ENCODE measurements at places on chromosomes 3 and 15.

- peak; percentile 71 for DNase-seq
These were observed 894.3 kb downstream of the OTOL1 start for GRCh38 chr3:162390891-162391290.

- DNase-seq, result no peak
These were observed 249.8 kb downstream of the EDEM1 start for GRCh38 chr3:5437296-5437782.

DNA sequence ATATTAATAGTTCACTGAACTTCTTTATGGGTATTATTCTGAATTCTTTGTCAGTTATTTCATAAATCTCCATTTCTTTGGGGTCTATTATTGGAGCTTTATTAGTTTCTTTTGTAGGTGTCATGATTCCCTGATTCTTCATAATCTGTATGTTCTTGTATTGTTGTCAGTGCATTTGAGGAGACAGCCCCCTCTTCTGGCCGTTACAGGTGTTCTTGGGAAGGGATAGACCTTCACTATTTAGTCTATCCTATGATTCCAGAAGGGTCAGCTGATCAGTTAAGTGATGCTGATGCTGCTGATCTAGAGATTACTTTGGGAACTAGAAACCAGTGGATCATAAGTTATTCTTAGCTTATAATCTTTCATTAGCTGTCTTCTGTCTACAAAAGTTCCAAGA lies 34.9 kb downstream of the TMEM39A start:
- DNase-seq, result no peak

DNA sequence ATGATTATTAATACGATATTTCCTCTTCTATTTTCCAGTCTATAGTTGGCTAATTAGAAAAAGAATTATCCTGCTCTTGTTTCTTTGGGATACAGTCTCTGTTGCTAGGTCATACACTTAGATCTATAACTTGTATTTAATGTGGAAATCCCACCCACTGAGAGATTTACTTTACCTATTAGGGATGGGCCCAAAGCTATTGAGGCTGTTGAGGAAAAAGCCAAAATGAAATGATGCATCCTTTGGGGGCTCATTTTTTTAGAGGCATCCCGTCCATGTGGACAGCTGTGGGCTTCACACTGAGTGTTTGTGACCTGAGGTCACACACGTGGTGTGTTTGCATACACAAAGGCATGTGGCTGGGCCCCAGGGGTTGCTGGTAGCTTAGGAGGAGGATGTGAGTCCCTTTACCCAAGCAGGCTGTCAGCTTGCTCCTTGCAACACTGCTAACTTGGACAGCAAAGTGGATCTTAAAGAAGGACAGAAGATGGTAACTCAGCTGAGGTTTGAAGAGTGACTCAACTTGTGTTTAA lies 477.4 kb downstream of the AGBL1 start:
- DNase-seq, result no peak

- peak; percentile 85 for DNase-seq
These were observed 7.9 kb upstream of the BCL2A1 start for GRCh38 chr15:79978655-79979514.

GRCh38 chr3:37982331-37982730 lies 8.3 kb upstream of the VILL start:
- no peak for DNase-seq

- no peak for DNase-seq
These were observed 254.2 kb downstream of the NR1D2 start for GRCh38 chr3:24199300-24199699.

GRCh38 chr3:156483961-156484787 lies 70.7 kb downstream of the SSR3 start:
- DNase-seq, result peak; percentile 46

- no peak for DNase-seq
These were observed 67.2 kb upstream of the ATP2C1 start for GRCh38 chr3:130826516-130827182.

DNA sequence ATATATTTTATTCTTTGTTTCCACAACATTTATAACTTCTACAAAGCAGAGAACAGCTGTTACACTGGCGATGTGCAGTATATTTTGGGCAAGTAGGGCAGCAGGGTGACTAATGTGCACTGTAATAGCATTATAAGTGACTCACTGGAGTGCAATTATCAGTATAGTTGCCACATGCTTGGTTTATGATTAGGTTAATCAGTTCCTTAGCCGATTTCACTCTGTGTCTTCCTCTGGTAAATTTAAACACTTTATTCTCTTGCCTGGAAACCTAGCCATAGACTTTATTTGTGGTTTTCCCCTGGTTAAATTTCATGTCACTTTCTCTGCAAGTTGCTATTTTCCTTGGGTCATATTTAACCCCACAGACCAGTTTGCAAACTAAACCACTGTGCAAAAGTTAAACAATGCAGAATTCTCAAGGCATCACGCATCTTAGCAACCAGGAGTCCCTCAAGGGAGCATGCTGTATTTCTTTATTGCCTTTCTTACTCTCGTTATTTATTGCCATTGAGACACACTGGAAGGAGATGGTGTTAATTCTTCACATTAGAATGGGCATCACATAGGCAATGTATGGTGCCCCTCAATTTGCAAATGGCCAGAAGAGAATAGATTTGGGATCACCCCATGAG lies 690.2 kb upstream of the DPPA4 start:
- DNase-seq, result peak; percentile 76

DNA sequence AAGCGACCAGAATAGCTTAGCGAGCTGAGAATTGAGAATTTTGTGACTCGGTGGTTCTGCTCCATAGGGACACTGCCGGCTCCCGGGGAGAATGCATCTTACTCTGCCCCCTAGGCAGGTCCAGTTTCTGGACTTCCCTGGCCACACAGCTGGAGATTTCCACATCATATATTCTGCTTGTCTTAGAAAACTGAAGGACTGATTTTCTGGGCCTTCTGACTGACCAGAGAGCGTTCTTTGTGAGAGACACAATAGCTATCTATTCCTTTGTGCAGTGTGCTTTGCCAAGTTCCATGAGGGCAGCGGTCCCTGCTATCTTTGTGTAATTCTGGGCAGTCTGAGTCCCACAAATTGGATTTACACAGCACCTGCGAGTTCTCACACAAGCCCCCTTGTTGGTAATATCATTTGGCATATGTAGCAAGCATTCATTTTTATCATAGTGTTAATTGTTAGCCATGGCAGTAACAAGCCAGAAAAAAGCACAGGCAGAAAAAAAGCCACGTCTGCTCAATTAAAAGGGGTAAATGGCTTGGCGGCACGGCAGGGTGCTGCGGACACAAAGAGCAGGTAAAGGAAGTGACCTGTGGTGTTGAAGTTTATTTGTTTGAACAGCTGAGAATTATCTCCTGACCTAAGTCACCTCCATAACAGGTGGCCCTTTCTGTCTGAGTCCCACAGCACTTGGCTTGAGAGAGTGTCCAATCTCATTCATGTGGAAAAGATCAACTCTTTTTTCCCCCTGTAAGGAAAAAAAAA lies 688.7 kb downstream of the TUSC7 start:
- DNase-seq, result no peak

- peak; percentile 60 for DNase-seq
These were observed 215.0 kb upstream of the IGF1R start for GRCh38 chr15:98433346-98433745.

DNA sequence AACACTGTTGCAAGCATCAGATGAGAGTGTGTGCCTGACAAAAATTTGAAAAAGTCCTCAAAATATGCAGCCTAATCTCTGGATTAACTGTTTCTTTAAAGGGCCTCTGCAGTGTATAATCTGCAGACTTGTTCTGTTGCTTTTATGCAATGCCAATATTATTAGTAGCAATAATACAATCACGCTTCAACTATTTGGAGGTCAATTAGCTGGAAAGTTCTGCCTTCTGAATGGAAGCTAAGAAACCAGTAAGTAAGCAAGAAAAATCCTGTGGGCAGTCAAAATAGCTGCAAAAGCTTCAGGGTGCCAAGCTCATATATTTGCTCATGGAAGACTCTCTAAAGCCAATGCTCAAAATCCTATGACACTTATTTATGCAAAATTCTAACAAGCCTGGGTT lies 153.2 kb upstream of the NR2F2 start:
- DNase-seq, result no peak

DNA sequence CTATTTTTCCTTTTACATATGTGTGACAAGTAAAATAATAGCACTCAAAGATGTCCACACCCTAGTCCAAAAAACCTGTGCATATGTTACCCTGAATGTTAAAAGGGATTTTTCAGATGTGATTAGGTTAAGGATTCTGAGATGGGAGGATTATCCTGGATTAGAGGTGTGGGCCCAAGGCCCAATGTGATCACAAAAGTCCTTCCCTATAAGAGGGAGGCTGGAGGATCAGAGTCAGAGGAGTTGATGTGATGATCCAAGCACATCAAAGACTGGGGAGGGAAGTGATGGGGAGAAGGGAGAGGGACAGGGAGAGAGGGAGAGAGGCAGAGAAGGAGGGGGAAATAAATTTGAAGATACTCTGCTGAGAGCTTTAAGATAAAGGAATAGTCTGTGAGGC lies 512.6 kb downstream of the PLOD2 start:
- no peak for DNase-seq

DNA sequence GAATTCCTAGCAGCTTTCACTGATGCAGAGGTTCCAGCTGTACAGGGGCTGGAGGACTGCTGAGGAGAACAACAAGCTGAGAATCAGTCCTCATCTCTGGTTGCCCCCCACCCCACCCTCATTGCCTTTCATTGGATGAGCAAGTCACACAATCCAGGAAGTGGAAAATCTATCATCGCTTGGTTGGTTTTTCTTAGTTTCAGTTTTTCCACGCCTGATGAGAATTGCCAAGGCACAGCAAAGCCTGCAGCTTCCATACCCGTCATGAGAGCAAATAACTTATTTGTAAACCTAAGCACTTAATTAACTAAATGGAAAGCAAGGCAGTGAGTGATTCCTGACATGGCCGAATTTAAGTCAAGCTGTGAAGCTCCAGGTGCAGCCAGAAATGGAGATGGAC lies 21.4 kb upstream of the LIPC start:
- peak; percentile 69 for DNase-seq

GRCh38 chr3:52153389-52154096 lies 680 bp downstream of the POC1A start:
- peak; percentile 30 for DNase-seq

DNA sequence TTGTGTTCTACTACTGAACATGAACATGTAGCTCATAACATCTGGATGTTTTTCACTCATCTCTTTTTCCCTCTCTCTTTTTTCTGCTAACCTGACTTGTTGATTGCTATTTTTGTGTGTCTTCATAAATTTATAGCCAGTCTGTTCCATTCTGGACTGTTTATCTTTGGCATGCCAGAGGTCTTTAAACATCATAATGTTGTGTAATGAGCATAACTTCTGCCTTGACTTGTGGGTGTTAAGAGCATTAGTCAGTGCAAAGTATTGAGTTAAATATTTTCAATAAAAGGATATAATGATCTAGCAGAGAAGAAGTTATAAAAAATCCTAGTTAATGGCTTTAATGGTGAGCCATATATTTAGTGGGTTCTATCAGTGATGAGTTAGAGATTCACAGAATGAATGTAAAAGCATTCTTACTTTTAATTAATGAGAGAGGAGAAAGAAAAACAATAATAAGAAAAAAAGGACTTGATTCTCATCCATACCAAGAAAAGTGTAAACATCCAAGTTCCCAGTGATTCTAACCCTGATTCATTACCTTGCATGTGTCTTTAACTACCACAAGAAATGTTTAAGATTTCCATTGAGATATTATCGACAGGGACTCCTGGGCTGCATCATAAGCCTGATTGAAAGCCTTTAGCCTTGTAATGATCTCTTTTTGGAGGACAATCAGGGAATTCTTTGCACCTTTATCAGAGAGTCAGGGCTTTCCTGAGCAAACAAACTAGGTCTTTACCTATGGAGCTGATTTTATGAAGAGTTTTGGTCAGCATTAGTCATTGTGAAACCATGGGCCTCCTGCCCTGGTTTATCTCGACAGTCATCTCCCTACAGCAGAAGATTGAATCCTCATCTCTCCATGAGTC lies 22.9 kb downstream of the MITF start:
- peak; percentile 77 for DNase-seq

GRCh38 chr3:70982700-70983140 lies 600.8 kb downstream of the FOXP1 start:
- peak; percentile 78 for DNase-seq

- DNase-seq, result no peak
These were observed 8.2 kb upstream of the OCA2 start for GRCh38 chr15:28107111-28107903.

DNA sequence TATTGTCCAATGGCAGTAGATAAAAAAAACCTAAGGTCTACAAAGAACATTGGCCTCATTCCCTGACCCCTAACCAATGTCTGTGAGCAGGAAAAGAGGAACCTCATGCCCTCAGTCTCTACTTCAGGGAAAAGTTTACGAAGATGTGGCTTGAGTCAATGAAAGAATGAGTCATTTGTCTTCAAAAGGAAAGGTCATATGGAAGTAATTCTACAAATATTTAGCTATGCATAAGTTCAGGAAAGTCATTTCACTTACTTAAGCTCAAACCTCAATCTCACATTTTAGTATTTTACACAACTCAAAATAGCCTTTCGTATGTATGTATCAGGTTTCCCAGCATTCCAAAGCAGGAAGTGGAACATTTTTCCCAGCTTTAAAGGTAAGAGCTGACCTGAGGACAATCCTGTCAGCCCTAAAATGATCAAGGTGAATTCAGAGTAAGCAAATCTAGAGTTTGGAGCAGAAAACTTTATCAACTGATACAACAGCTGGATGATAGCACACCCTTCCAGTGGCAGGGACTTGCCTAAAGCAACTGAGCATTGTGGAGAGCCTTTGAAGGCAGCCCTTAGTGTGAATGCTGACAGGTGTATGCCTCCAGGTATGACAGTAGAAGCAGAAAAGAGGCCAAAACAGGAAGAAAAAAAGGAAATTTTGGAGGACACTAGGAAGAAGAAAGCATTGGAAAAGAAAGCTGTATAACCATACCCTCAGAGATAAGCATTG lies 53.9 kb upstream of the ACKR4 start:
- peak; percentile 96 for DNase-seq

DNA sequence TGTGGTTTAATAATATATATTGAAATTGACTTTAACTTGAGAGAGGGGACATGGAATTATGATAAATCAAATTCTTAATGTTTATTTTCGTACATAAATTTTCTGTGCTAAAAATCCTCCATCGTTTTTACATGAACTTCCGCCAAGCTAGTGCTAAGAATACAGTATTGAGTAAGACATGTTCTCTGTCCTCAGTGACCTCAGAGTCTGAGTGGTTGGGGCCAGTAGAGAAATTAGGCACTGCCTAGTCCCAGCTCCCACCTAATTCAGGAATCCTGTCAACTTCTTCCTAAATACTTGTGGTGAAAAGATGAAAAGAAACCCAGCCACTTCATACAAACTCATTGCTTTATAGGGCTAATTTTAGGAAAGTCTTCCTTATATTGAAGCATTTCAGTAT lies 110.3 kb downstream of the PPP2R3A start:
- peak; percentile 70 for DNase-seq

GRCh38 chr3:25354071-25354470 lies 74.0 kb upstream of the RARB start:
- DNase-seq, result peak; percentile 27

Data from AG10803 (cell line).